ENCODE measurements at places on chromosomes 5 and 9.
A peak's percentile ranks its signal among the peaks of the same experiment; 100 is the strongest.

GRCh38 chr5:105872569-105873270, 1798.0 kb downstream of the EFNA5 start:
- DNase-seq, result peak; percentile 43

- no peak for DNase-seq
Measured at GRCh38 chr5:36273809-36274526, 27.7 kb downstream of the RANBP3L start.

DNA sequence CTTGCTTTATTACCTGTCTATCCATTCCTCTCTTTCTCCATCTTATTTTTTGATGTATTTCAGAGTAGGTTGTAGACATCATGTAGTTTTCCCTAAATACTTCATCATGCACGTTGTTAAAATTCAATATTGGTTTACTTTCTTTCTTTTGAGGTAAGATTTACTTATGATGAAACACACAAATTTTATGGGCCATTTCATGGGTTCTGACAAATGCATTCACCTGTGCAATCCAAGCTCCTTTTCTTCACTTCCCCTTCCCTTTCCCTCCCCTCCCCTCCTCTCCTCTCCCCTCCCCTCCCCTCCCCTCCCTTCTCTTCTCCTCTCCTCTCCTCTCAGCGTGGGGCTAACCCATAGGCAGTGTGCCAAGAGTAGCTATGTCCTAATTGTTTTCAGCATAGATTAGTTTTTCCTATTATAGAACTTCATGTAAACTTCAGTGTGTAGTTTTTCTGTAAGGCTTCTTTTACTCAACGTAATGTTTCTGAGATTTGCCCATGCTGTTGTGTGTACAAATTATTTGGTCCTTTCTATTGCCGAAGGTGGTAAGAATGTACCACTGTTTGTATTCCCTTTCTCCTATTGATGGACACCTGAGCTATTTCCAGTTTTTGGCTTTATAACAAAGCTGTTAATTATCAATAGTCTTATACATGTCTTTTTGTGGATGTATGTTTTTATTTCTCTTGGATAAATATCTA, 92.9 kb upstream of the CLINT1 start:
- DNase-seq, result no peak

GRCh38 chr5:170427672-170428236, 38.6 kb upstream of the KCNMB1 start:
- no peak for DNase-seq

- no peak for DNase-seq
Measured at GRCh38 chr5:120093178-120093577, 370.9 kb upstream of the PRR16 start.

DNA sequence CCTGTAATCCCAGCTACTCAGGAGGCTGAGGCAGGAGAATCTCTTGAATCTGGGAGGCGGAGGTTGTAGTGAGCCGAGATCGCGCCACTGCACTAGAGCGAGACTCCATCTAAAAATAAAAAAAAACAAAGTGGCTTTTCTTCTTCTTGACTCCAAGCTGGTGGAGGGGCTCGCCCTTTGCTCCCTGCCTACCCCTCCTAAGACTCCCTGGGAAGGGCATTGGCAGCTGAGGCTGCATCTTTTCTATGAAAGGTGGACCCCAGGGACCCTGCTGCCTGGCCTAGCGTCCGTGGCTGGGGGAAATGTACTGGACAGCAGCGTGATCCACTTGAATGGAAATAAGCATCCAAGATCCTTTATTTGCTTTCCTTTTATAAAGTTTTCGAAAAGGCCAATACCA, 24.0 kb downstream of the ROPN1L start:
- no peak for DNase-seq

DNA sequence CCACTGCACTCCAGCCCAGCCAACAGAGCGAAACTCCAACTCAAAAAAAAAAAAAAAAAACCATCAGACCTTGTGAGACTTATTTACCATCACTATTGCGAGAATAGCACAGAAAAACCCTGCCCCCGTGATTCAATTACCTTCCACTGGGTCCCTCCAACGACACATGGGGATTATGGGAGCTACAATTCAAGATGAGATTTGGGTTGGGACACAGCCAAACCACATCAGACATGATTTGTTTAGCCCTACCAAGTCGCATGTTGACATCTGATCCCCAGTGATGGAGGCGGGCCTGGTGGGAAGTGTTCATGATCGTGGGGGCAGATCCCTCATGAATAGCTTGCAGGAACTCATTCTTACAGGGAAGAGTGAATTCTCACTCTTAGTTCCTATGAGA, 26.6 kb downstream of the MYO10 start:
- peak; percentile 74 for DNase-seq

DNA sequence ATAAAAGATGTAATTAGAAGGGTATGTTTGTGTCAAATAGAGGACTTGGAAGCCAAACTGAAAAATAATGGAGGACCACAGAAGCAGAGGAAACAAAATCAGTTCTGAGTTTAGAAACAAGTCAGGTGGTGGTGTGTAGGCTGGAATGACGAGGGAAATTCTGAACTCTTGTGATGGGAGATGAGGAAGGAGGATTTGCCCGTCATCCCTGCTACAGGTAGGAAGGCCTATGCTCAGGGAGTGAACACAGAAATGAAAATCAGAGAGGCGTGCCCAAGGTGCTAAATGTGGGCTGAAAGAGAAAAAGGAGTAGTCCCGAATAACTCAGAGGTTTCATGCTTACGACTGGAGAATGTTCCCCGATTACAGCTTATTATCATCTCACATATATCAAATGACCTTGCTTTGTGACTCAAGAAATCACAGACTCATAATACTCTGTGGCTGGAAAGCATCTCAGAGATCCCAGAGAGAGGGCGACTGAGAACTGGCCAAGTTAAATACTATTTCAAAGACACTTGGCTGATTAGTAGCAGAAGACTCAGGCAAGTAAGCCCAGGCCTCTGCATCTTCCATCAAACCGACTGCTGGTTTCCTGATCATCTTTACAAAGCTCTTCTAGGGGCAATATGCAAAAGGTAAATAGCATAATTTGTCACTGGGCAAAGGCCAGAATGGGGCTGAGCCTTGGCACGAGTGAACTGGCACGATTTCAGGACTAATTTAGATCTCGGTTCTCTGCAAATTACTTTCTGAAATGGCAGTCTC, 126.0 kb downstream of the SUSD1 start:
- DNase-seq, result peak; percentile 86

- DNase-seq, result peak; percentile 61
Measured at GRCh38 chr5:102971676-102972293, 148.2 kb downstream of the GIN1 start.

GRCh38 chr5:180113660-180114303, 42.2 kb upstream of the RNF130 start:
- no peak for DNase-seq

GRCh38 chr9:116662646-116663310, 24.3 kb upstream of the TRIM32 start:
- no peak for DNase-seq

DNA sequence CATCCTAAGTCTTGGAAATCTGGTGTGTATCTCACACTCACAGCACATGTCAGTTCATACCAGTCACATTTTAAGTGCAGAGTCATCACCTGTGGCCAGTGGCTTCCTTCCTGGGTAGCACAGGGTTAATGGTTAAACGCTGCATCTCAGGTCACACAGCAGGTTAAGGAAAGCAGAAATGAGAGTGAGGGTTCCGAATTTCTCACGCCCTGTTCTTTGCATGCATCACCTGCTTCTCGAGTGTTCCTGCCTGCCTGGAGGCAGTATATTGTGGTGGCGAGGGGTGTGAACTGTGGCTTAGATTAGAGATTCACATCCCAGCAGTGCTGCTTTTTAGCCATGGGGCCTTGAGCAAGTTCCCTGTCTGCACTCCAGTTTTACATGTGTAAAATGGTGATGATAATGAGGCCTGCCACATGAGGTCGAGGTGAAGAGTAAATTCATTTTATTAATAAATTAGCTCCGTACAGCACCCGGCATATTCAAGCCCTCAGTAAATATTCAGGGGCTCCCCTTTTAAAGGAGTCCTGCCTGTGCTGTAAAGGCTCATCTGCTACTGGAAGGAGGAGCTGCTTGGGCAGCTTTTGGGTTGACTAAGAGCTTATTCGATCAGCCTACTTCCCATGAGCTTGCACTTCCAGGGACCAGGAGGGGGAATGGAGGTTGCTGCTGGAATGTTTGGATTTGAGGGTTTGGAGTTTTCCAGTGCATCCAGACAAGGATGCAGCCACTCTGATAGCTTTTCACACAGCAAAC, 61.1 kb upstream of the SAP30L start:
- DNase-seq, result no peak

DNA sequence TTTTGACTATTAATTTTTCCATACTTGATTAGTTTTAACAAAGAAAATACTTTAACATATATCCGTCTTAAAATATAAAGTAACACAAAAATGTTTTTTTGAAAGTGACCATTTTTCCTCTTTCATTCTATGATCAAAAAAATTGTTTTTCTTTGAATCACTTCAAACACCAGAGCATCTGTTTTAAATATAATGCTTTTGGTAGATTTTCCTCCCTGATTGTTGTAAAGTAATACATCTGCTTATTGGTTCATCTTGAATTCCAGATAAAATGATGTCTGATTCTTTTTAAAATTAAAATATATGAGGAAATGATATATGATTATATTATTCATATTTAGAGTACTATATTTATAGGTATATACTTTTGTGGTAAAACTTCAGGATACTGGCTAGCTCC, 76.2 kb upstream of the LPAR1 start:
- DNase-seq, result no peak

DNA sequence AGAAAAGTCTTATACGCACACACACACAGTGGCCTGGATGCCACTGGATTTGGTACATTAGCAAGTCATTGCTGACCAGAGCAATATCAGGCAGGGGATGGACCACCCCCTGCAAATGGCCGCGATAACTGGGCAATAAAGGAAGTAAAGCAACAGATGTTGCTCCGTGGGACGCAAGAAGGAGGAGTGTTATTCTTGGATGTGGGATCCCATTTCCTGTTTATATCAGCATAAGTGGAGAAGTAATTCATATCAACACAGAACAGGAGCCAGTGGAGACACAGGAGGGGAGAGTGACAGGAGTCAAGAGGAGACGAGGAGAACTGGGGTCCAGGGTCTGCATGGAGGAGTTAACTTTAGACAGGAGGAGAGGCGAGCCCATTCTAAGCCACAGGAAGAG, 18.4 kb downstream of the RUFY1 start:
- no peak for DNase-seq

DNA sequence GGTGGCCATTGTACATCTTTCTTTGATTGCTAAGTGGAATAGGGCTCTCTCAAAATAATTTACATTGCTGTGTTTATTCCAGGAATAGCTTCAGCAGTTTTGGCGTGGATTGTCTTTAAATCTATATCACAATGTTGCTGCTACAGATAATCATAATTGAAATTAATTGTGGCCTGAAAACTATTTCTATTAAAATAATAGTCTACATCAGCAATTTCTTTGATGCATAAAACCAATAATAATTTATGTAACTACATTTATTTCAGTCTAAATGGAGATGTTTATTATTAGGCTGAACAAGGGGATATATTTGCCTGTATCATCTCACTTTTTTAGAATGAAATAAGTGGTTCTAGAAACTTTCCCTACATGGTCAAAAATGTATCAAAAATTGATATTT, 456.0 kb upstream of the CTNND2 start:
- DNase-seq, result no peak

GRCh38 chr5:9540791-9541190, 5.1 kb downstream of the SEMA5A start:
- no peak for DNase-seq

- no peak for DNase-seq
Measured at GRCh38 chr9:85155352-85155751, 485.8 kb downstream of the NTRK2 start.

DNA sequence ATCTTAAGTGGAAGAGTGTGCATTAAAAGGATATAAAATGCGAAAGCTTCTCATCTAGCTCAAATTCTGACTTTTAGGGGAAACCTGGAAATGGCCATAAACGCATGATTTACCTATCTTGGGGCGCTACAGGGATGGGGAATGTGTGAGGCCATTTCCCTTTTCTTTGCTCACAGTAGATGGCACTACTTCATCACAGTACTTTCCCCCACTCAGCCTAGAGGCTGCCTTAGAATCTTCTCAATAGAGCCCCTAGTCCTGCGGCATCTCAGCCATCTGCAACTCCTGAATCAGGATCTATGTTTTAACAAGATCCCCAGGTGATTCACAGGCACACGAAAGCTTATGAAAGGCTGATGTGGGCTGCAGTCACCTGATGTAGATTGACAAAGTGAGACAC, 110.8 kb downstream of the LHFPL2 start:
- DNase-seq, result peak; percentile 62

DNA sequence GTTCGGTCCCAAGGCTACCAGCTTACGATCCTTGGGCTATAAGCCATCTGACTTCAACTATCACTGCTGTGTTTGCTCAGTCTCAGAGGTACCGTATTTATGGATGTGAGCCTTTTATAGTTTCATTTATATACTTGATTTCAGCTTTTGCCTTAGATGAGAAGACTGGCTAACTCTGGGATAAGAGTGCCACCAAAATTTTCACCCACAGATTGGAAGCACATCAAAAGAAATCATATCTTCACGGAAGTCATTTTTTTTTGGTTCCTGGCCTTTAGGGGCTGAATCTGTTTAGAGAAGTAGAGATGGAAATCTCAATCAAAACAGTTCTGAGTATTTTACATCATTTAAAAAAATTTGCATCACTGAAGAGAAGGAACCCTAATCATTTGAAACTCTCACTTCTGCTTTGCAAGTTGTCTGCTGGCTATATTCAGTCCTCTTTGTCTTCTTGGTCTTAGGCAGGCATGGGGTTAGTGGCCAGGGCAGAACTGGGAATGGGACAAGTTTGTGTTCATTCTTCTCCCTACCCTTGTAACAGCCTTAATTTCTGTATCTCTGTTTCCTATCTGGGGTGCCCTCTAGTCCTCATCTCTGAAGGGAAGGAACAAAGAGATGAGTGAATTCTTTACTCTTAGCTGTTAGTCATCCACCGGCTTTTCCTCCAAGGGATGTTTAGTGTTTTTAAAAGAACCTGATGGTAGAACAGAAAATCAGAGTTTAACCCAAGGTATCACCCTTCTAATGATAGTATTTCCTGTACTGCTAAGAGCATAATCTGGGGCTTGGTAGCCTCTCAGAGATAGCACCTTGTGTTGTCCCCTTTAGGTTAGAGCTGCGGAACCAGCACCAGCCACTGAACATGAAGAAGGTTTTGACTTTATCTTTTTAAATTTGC, 14.1 kb upstream of the TNFAIP8 start:
- DNase-seq, result no peak

Data from amniotic epithelial cell (primary cell).